ENCODE measurements at places on chromosomes 13 and 19. TPM values are rescaled to one million over a fixed set of nuclear protein-coding genes. Genes with fewer than 3 reads are reported as not detected.
A peak's percentile ranks its signal among the peaks of the same experiment; 100 is the strongest.

DNA sequence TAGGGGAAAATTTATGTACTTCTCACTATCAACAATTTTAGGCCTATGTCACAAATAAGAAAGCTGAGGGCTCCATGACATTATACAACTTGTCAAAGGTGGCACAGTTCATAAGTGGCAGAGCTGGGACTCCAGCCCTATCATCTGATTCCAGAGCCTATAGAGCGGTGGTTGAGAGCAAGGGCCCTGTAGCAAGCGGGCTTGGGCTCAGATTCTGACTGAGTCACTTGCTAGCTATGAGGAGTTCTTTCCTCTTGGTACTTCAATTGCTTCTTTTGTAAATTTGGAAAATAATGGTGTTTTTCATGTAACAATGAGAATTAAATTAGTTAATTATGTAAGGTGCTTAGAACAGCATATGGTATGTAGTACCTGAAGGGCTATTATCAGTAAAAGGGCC lies 28.7 kb upstream of the FAM216B start:
- DNase-seq = no peak
- no peaks in the 10 kb centered on the region for H3K4me1 ChIP-seq
- H3K27ac ChIP-seq = no peak overlapping the region
- H3K36me3 ChIP-seq = no peaks in the 10 kb centered on the region
- no peak overlapping the region for H3K4me3 ChIP-seq
- H3K27me3 ChIP-seq = no peaks in the 10 kb centered on the region

- no peak overlapping the region for H3K27ac ChIP-seq
- no peaks in the 10 kb centered on the region for H3K4me1 ChIP-seq
- no peak for DNase-seq
- H3K4me3 ChIP-seq = no peak overlapping the region
- H3K27me3 ChIP-seq = no peaks in the 10 kb centered on the region
These were observed 516.8 kb downstream of the OLFM4 start for GRCh38 chr13:53545340-53545941.

DNA sequence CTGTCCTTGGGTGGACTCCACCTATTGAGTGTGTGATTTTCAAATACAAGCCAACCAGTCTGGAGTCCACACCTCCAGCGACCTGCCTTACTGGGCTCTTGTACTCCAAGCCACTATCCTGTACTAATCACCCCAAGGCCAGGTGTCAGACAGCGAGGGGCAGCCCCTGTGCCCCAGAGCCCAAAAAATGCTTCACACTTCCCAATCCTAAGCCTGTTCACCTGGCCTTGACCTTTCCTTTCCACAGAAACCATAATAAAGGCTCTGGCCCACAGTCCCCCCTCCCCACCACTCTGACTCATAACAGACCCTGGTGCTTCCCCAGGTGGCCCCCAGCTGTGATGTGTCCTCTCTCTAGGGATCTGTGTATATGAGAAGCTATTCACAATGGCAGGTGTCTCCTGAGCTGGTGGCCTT lies 3.9 kb downstream of the CD209 start:
- H3K36me3 ChIP-seq = no peaks in the 10 kb centered on the region
- H3K4me1 ChIP-seq = no peaks in the 10 kb centered on the region
- no peak overlapping the region for H3K4me3 ChIP-seq
- no peaks in the 10 kb centered on the region for H3K27me3 ChIP-seq
- no peak overlapping the region for H3K27ac ChIP-seq

DNA sequence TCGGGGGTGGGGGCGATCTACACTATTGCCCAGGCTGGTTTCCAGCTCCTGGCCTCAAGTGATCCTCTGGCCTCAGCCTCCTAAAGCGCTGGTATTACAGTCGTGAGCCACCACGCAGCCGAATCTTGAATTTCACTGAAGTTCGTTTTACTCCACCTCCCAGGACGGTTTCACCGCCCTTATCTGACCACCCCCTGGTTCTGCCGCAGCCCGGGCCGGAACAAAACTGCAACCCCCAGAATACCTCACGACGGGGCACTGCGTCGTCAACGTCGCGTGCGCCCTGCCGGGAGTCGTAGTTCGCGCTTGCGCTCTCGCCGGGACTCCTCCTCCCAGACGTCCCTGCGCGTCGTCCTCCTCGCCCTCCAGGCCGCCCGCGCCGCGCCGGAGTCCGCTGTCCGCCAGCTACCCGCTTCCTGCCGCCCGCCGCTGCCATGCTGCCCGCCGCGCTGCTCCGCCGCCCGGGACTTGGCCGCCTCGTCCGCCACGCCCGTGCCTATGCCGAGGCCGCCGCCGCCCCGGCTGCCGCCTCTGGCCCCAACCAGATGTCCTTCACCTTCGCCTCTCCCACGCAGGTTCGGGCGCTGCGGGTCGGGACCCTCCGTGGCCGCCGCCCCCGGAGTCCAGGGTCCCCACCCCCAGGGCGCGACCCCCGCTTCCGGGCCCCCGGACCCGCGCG lies at the start of gene ATP5F1D:
ATP5F1D (plus strand) TSS at position 335 of the 679 bp plus-strand sequence; CDS start at position 435, 100 bp downstream.
- peak; percentile 95 for DNase-seq
- peaks cover 62% of the 10 kb centered on the region for H3K4me1 ChIP-seq
- H3K27ac ChIP-seq = peak within 1 kb of the TSS; percentile 30
- H3K4me3 ChIP-seq = peak within 1 kb of the TSS; percentile 22
- no peaks in the 10 kb centered on the region for H3K36me3 ChIP-seq
- H3K27me3 ChIP-seq = no peaks in the 10 kb centered on the region

DNA sequence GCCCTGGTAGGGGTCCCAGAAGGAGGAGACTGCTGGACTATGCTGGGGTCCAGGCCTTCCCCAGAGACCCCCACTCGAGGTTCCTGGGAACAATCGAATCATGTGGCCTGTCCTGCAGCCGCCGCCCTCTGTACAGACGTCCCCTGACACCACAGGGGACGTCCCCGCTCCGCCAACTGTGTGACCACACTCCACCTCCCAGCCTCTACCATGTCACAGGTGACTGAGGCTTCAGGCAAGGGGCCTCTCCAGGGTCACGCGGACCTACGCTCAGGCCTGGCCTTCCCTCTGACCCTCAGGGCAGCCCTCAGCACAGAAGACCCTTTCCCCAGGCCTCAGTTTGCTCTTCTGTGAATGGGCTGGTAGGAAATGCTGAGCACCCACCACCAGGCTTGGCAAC lies 13.1 kb upstream of the TMEM161A start:
- H3K27me3 ChIP-seq = no peaks in the 10 kb centered on the region
- H3K27ac ChIP-seq = no peak overlapping the region
- no peak for DNase-seq
- H3K4me3 ChIP-seq = no peak overlapping the region

GRCh38 chr13:29136341-29136740 lies 316.2 kb downstream of the MTUS2 start:
- no peak for DNase-seq
- H3K4me3 ChIP-seq = no peak overlapping the region
- H3K27me3 ChIP-seq = no peaks in the 10 kb centered on the region
- no peak overlapping the region for H3K27ac ChIP-seq

DNA sequence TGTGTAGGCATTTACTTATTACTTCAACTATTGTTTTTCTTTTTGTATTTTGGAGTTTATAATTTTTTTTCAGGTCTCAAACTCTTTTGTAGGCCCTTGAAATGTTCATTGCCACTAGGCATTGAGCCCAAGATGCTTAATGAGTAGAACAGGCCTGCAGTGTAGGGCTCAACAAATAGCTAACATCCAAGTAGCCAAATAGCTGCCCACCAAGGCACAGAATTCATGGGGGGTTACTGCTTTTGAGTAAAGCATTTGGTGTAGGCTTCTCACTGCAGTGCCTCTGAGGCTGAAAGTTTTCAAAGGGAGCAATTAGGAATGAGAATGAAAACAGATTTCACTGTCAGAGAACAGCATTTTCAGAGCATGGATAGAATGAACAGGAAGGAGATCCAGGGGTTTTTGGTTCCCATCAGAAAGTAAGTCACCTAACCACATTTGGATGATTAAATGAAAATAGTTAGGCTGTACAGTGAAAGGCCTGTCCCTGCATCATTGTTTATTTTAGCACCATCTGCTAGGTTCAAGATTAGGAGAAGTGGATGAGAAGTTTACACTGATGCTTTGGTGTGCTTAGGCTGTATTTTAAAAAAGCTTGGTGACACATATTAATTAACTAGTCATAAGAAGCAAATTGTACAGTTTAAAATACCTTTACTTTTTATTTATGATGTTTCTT lies 61.0 kb downstream of the EDNRB start:
- H3K27ac ChIP-seq = no peak overlapping the region
- no peaks in the 10 kb centered on the region for H3K27me3 ChIP-seq
- H3K4me3 ChIP-seq = no peak overlapping the region
- no peaks in the 10 kb centered on the region for H3K36me3 ChIP-seq
- DNase-seq = no peak

DNA sequence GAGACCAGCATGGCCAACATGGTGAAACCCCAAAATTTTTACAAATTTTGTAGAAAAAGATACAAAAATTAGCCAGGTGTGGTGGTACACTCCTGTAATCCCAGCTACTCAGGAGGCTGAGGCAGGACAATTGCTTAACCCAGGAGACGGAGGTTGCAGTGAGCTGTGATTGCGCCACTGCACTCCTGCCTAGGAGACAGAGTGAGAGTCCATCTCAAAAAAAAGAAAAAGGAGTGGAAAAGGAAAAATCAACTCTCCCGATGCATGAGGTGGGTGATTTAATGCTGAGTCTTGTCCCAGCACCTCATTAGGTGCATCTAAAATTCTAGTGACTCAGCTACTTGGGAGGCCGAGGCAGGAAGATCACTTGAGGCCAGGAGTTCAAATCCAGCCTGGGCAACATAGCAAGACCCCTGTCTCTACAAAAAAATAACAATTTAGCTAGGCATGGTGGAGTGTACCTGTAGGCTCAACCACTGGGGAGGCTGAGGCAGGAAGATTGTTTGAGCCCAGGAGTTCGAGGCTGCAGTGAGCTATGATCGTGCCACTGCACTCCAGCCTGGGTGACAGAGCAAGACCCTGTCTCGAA lies 19.8 kb downstream of the GTPBP3 start:
- no peak overlapping the region for H3K27ac ChIP-seq
- H3K27me3 ChIP-seq = no peaks in the 10 kb centered on the region
- no peaks in the 10 kb centered on the region for H3K4me1 ChIP-seq
- no peak overlapping the region for H3K4me3 ChIP-seq
- no peaks in the 10 kb centered on the region for H3K36me3 ChIP-seq

- no peaks in the 10 kb centered on the region for H3K4me1 ChIP-seq
- DNase-seq = no peak
- no peaks in the 10 kb centered on the region for H3K36me3 ChIP-seq
- H3K27me3 ChIP-seq = no peaks in the 10 kb centered on the region
- no peak overlapping the region for H3K4me3 ChIP-seq
These were observed 1327.7 kb downstream of the EFNB2 start for GRCh38 chr13:105207572-105208293.

GRCh38 chr13:112067116-112067741 lies at the start of gene SOX1:
Gene SOX1, plus strand, starts transcription at chr13:112067149. Its CDS starts 510 bp downstream, at chr13:112067659.
- no peaks in the 10 kb centered on the region for H3K4me1 ChIP-seq
- peaks cover 80% of the 10 kb centered on the region for H3K27me3 ChIP-seq
- no peak within 1 kb of the TSS for H3K4me3 ChIP-seq
- H3K36me3 ChIP-seq = no peaks in the 10 kb centered on the region

DNA sequence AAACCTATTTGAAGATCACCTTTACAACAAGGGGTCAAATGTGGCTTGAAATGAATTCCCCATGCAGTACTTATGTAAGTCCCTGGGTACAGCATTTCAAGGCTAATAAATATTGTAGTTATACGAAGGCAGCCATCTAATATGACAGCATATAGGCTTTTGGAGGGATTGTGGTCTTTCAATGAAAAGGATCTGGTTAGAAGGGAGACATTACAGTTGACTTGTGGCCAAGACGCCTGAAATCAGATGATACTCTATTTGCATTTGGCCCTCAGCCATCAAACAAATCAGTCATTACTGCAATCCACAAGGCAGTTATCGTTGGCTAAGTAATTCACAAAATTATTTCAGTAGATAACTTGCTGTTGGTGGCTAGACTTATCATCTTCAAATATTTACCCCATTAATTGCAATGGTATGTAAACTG lies 242.7 kb downstream of the DCLK1 start:
- DNase-seq = no peak
- H3K36me3 ChIP-seq = no peaks in the 10 kb centered on the region
- H3K4me1 ChIP-seq = no peaks in the 10 kb centered on the region
- H3K27me3 ChIP-seq = no peaks in the 10 kb centered on the region
- no peak overlapping the region for H3K27ac ChIP-seq

GRCh38 chr19:43777163-43777695 lies 3.5 kb downstream of the KCNN4 start:
- no peak overlapping the region for H3K27ac ChIP-seq
- H3K27me3 ChIP-seq = no peaks in the 10 kb centered on the region
- DNase-seq = peak; percentile 34
- no peaks in the 10 kb centered on the region for H3K4me1 ChIP-seq
- H3K4me3 ChIP-seq = no peak overlapping the region

GRCh38 chr13:98232456-98232855 lies 55.4 kb upstream of the RNF113B start:
- no peaks in the 10 kb centered on the region for H3K27me3 ChIP-seq
- DNase-seq = no peak
- no peak overlapping the region for H3K4me3 ChIP-seq
- H3K27ac ChIP-seq = no peak overlapping the region
- no peaks in the 10 kb centered on the region for H3K4me1 ChIP-seq

GRCh38 chr13:51829568-51829899 lies 15.4 kb downstream of the TMEM272 start:
- H3K27me3 ChIP-seq = peaks cover 4% of the 10 kb centered on the region
- no peaks in the 10 kb centered on the region for H3K36me3 ChIP-seq
- H3K4me1 ChIP-seq = no peaks in the 10 kb centered on the region
- H3K4me3 ChIP-seq = no peak overlapping the region
- no peak for DNase-seq

Gene OBI1
- total RNA-seq = 6.8 TPM

Gene CRB3
- total RNA-seq = 0.28 TPM

Gene CACNG8
- not detected for total RNA-seq

Gene TNNT1
- 0.84 TPM for total RNA-seq

Gene USP12
- total RNA-seq = 14.8 TPM

Gene ZNF846
- total RNA-seq = 7.1 TPM
